ENCODE measurements at places on chromosomes 3 and 15. TPM values are rescaled to one million over a fixed set of nuclear protein-coding genes. Genes with fewer than 3 reads are reported as not detected.

DNA sequence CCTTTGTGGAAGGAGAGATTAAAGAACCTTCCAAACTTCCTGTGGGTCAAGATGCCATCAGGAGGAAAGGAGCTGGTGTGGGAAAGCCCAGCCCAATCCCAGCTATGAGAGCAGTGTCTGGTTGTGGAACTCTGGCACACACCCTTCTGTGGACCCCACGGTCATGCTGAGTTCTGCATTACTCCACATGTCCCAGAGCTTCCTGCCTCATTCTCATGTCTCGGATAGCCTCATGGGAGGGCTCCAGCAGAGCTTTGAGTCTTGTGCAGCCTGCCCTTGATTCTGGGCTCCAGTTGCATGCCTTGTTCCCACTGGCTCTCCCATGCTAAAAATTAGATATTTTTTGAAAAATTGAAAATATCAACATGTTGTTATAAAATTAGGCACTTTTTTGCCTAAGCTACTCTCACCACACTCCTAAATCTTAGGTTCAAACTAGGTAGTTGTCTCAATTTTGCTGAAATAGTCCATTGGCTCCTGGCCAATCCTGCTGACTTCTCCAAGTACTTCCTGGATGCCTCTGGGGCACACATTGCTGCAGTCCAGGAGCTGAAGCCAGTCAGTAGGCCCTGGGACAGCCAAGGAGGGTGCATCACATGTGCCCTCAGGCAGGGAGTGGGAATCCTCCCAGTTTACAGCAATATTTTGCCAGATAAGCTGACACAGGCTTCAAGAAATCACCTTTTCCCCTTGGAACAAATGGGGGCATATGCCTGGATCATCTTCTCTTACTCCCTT, 144.3 kb downstream of the EEFSEC start:
- DNase-seq, result no peak

- no peak for DNase-seq
Observed at GRCh38 chr15:63492541-63493077, 11.8 kb upstream of the USP3 start.

GRCh38 chr3:101791778-101792177, 12.8 kb downstream of the NXPE3 start:
- DNase-seq, result no peak

The LYZL4 gene
- polyA plus RNA-seq, result not detected

DNA sequence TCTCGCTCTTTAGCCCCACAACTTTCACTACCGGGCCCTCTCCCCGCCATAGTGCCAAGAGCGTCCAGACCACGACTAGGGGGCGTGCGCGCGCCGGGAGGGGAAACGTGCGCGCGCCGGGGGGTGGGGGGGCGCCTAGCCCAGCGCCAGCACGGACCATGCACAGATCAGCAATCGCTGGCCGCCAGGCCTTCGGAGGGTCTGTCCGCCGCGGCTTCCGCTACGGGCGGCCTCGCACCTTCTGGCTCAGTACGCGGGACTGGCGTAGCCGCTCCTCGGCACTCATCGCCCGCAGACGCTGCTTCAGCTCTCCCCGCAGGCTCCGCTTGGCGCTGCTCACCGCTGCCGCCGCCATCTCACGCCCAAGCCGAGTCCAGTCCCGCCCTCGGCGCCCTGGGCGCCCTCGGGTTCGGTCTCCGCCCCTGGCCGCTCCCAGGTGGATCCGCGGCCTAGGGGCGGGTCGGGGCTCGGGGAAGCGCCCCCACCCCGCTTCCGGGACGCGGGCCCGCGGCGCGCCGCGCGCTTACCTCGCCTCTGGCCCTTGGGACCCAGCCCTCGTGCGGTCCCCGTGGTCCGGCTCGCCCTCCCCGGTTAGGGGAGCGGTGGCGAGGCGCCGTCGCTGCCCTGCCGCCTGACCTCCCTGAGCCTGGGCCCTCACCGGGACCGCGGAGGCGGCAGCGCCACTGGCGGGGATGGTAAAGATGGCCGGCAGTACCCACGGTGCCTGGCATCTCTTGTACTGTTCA, at the start of gene MTHFS:
TSS of gene MTHFS (minus strand) at position 381 of the 746 bp plus-strand sequence. CDS start at position 355, 26 bp downstream.
- peak; percentile 59 for DNase-seq

The LRRC31 gene
- polyA plus RNA-seq, result not detected

The KLHL6 gene
- polyA plus RNA-seq, result 0.76 TPM

The KLHL40 gene
- polyA plus RNA-seq, result 0.06 TPM

The CCDC54 gene
- polyA plus RNA-seq, result not detected

The DLEC1 gene
- 0.29 TPM for polyA plus RNA-seq

The GYG1 gene
- polyA plus RNA-seq, result 214 TPM

DNA sequence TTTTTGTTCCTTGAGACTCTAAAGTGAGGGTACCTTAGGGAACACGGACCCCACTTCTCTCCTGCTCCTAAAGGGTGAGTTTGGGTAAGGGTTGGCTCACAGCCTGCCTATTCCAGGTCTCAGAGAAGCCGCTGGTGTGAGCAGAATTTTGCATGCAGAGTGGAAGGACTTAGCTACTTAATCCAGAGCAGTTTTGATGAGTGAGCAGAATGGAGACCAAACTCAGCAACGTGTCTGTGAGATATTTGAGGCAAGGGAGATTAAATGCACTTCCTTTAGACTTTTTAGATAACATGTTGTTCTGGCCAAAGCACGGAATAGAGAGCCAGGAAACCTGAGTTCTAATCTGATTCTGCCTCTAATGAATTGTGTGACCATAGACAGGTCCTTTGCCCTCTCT, 5.1 kb downstream of the SLC24A1 start:
- no peak for DNase-seq

The FAM81A gene
- polyA plus RNA-seq, result 0.48 TPM
